ENCODE measurements at places on chromosomes 6 and 20. TPM values are rescaled to one million over a fixed set of nuclear protein-coding genes. Genes with fewer than 3 reads are reported as not detected.

DNA sequence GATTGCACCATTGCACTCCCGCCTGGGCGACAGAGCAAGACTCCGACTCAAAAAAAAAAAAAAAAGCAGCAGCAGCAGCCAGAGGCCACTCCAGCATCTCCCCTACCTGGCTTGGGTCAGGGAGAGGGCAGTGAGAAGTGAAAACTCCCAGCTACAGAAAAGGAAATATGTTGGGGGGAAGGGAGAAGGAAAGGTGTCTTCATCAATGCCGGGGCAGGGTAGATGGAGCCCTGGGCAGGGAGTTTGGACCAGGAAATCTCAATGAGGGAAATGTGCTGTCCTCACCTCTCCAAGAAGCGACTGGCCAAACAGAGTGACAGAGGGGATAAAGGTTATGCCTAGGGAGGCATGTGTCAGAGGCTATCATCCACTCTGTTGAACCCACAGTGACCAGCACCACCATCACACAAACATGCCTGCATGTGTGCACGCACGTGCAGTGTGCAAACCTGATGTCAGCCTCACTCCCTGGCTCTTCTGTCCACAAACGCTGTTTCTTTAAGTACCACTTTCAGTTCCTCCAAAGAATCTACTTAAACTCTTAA, 887 bp upstream of the AIF1 start:
- DNase-seq: no peak

GRCh38 chr20:5829241-5829809, 79.1 kb downstream of the SHLD1 start:
- no peak for DNase-seq

GRCh38 chr20:40414843-40415615, 274.0 kb downstream of the MAFB start:
- DNase-seq: no peak

- no peak for DNase-seq
Observed at GRCh38 chr20:24277196-24277595, 192.2 kb upstream of the SYNDIG1 start.

DNA sequence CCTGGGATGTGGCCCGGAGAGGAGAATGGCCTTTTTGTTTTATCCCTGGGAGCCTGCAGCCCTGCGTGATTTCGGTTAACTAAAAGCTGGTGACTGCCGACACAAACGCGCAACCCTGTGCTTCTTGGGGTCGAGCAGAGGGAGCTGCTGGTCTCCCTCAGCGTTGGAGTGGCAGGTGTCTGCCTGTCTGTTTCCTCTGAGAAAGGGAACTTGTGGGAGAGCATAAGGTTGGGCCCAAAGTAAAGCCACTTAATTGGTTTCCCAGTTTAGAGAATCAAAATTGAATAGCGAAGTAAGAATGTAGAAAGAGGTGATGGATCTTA, 500 bp downstream of the LTV1 start:
- no peak for DNase-seq

The BAG2 gene
- total RNA-seq: 11.8 TPM

The SLC35F1 gene
- 1.6 TPM for total RNA-seq

The RUNX2 gene
- total RNA-seq: 0.68 TPM

The PROKR2 gene
- not detected for total RNA-seq
